ENCODE measurements at places on chromosomes 5 and 9.

- no peak for DNase-seq
Measured at GRCh38 chr5:32503261-32503660, 58.7 kb upstream of the ZFR start.

- DNase-seq: no peak
Measured at GRCh38 chr9:31958572-31958971, 425.9 kb upstream of the ACO1 start.

DNA sequence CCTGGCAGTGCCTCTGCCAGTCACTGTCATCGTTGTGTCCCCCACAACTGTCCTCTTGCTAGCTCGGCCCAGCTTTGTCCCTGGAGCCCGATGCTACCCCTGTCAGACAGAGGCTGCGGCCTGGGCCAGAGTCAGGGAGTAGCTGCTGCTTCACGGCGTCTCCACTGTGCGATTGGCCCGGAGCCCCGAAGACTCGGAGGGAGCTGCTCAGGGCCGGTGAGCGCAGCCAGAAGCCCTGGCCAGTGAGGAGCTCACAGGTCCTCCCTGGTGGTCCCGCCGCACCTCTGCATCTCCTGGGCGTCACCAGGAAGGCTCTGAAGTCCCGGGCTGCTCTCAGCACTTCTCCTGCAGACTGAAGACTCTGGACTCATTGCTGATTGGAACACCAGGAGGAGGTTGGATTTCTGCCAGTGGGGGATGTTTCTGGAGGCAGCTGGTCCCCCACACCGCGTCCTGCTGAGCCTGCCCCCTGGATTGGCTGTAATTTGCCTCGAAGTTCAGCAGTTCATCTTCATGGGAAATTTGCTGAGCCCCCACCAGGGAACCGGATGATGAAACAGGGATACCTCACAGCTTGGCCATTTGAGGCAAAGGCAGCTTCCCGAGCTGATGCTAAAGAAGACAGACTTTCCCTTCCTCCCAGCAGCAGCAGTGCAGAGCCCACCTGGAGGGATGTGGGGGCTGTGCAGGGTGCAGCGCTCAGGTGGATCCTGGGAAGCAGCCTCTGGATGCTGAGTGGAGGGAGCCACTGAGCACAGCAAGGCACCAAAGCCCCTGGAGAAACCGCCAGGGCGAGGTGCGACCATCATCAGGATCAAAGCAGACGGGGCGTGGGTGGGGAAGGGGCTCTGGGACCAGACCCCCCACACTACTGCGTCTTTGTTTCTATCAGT is 45.6 kb downstream of the USP20 start:
- peak; percentile 32 for DNase-seq

DNA sequence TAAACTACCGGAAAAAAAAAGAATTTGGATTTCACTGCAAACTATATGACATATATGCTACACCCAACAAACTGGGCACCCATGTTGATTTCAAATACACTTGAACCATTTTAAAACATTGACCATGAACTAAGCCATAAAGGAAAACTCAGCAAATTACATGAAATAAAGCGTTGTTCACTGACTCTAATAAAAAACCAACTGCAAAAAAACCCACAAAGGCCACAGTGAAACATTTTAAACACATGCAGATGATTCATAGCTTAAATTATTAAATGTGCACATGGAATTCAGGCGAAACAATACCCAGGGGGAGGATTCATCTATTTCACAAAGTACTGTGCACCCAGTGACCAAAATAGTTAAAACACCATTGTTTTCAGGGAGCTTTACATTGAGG is 33.3 kb downstream of the MTRR start:
- DNase-seq: no peak

DNA sequence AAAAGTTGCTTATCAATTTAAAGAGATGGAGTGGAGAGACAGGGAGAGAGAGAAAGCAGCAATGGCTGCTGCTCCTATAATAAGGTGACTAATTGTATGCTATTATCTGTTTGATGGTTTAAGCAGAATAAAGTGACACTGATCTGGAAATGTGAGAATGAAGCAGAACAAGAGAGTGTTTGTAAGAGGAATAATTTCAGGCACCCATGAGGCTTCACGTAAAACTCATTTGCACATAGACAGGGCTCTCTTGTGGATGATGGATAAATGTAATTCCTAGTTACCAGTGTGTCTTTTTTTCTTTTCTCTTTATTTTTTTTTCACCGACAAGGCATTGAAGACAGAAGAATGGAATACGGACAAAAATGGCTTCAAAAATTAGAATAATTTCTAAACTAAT is 228.8 kb upstream of the TYRP1 start:
- no peak for DNase-seq

DNA sequence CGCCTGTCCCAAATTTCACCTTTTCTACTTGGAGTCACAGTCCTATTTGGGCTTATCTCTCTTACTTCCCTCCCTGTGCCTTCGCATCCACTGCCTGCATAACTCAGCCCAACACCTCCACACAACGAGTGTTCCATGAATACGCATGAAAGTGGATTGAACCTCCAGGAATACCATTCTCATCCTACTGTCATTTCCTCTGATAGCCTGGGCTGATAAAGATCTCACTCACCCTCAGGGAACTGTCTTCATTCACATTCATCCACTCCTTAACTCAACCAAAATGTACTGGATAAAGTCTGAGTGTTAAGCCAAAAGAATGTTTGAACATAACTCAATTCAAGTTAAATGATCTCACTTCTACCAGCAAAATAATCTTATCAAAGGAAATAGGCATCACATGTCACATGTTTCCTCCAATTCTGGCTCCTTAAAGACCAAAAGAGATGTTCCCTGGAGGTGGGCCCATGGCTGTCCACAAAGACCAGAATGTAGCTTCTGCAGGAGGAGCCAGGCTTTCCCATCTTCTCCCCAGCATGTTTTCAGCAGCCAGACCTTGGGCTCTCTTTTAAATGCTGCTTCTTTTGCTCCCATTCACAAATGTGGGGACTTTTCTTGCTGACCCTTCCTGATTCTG is 28.4 kb upstream of the TRIO start:
- no peak for DNase-seq

DNA sequence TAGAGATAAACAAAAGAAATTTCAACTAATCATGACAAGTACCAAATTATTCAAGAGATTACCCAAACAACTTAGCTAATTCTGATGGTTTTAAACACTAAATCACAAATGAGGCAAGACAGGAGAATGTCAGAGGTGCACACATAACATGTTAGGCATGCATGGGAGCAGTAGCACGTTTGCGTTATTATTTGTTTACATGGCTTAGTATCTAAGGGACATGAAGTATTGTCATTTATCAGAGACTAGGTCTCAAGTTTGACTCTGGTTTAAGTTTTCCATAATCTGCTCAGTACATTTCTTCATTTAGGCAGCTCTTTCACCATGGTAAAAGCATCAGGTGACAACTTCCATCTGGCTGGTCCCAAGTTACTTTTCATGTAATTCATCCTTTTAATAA is 244.1 kb upstream of the TNC start:
- DNase-seq: no peak

DNA sequence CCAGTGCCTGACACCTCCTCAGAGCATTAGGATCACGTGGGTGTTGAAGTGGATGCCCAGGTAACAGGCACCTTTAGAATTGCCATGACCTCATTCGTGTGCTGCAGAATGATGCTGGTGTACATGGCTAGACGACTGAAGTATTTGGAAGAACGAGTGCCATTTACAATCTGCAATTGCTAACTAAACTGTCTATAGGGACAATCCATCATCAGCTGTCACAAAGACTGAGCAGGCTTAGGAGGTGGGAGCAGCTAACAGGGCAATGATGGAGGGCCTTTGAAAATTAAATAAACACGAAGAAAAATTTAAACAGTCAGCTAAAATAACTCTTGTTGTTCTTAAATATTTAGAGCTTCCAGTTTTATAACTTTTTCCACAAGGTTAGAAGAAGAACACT is 375.8 kb downstream of the GADD45G start:
- no peak for DNase-seq

- DNase-seq: no peak
Measured at GRCh38 chr9:131545003-131545785, at the start of gene PRRT1B. TSS of gene PRRT1B (plus strand) at chr9:131545523. CDS start at chr9:131545616, 93 bp downstream.

DNA sequence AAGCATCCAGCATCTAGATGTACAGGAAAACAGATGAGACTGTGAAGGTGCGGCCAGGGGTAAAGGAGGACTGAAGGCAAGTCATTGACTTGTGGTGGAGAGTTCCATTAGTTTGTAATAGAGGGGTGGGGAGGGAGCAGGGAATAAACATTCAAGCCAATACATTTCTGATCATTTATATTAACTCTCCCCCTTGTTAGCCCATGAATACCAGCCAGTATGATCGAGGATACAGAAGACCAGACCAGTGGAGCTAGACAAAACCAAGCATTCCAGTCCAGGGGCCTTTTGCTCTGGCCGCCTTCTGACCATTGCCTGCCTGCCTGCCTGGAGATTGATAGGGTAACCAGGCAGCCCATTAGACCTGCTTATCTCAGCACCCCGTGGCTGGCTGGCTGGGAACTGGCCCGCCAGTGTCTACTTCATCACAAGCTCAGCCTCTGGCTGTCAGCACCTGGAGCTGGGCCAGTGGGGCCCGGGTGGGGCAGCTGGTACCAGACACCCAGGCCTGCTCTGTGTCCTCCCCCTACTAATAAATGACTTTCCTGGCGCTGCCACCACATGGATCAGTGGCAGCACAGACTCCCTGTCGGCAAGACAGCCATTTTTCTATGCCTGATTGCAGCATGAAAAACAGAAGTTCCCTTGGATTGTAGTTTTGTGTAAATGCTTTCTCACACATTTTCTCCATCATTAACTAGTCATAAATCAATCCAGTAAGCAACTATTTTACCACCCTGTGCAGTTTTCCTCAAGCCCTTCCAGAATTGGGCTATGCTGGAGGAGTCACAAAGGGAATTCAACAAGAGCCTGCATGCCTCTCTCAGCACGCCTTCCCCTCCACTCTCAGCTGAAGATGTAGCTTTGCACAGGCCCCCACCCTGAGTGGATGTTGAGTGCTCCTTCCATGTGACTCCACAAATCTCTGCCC is 181.3 kb downstream of the SNCAIP start:
- no peak for DNase-seq

GRCh38 chr9:136297016-136297691 is 6.7 kb downstream of the CCDC187 start:
- no peak for DNase-seq

DNA sequence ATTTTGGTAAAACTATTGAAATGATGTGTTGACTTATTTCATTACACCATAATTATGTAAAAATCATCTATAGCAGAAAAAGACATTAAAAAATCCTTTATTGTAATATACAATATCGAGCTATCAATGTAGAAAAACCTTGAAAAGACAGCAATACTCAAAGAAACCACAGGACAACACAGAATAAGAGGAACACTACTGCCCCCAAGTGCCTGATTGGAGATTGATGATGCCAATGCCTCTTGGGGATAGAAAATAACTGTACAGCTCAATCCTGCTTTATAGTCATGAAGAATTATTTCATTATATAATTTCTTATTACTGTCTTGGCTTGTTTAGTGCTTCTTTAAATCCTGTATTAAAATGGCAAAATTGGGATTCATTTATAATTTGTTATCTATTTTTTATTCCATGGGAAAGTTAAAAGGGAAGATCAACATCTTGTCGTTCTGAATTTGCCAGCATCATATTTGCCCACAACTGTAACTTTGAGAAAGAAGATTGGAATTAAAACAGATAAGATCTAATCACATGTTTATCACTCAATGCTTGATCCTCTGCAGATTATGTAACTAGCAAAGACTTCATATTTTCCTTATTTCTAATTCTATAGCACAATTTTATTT is 337.5 kb downstream of the CDH9 start:
- DNase-seq: no peak

DNA sequence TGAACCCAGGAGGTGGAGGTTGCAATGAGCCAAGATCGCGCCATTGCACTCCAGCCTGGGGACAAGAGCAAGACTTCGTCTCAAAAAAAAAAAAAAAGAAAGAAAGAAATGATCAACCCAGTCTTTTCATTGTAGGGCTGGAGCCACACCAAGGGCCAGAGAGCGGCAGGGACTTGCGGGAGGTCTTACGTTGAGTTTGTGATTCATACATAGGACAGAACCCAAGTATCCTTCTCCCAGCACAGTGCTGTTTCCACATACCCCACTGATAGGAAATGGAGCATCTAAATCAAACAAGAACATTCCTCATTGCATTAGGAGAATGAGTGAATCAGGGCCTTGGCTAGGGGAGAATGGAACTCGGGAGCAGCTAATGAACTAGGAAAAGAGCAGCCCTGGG is 3.5 kb upstream of the TNIP1 start:
- DNase-seq: peak; percentile 32

GRCh38 chr9:136353757-136354488 is 9.6 kb downstream of the DNLZ start:
- DNase-seq: no peak

- no peak for DNase-seq
Measured at GRCh38 chr5:850511-851006, at the start of gene ZDHHC11. TSS of gene ZDHHC11 (minus strand) at chr5:850986. CDS start at chr5:850602, 384 bp downstream.

GRCh38 chr9:94005272-94005901 is 50.2 kb upstream of the BARX1 start:
- peak; percentile 44 for DNase-seq

GRCh38 chr9:104092875-104093600 is 1.1 kb upstream of the SMC2 start:
- peak; percentile 15 for DNase-seq

DNA sequence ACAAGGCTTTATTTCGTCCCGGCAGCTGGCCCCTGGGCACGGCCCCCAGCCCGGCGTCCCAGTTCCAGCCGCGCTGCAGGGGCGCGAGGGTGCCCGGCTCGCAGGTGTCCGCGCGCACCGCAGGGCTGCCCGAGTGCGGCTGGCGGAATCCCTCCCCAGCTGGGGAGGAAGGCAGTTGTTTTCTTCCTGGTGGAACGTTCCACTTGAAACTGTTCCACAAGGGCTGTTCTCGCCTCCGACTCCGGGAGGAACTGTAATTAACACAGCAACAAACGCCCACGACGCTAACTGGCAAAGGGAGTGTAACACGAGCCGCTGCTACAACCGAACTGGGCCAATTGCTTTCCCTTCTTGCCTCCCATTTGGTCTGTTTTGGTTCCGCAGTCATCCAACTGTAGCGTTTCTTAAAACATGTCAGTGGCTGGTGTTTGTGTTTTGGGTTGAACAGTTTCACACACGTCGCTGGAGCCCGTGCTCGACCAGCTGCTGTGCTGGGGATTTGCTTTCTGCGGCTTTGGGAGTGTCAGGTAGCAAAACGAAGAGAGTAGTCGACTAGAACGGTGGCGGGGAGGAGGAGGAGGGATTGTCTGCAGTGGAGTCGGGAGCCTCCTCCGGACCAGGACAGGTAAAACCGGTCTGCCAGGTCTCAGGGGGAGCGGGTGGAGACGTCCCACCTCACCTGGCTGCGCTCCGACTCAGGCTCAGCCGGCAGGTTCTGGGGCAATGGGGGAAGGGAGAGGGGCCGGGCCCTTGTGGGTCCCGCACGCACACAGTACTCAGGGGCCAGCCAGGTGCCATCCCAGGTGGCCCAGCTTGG is 131.6 kb upstream of the NIPBL start:
- DNase-seq: peak; percentile 25

- DNase-seq: no peak
Measured at GRCh38 chr5:135192351-135192750, 158.3 kb upstream of the PITX1 start.
